Brain microvascular endothelial cell (primary cell): ENCODE measurements at places on chromosomes 6 and 20.

DNA sequence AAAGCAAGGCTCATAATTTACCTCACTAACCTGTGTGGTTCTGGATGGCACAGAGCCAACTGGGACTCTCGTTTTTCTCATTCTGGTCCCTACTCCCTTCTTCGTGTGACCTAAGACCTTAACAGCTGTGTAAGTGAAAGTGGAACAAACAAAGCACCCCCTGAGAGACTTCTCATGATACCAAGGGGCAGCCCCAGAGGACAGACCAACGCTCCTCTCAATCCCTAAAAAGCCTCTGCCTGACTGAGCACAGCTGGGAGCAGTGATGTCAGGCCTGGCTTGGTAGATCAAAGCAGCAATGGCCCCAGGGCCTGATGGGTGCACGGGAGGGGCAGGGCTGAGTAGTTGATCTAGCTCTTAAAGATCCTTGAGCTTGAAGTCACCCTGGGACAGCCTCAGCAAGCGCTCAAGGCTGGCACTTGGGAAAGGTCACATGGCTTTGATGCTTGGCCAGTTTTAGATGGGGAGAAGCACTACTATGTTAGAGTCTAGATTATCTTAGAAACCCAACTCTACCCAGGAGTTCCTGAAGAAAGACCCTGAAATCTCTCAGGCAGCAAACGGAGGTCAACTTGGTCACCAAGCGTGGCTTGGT, 16.2 kb upstream of the TGM2 start:
- DNase-seq: no peak

DNA sequence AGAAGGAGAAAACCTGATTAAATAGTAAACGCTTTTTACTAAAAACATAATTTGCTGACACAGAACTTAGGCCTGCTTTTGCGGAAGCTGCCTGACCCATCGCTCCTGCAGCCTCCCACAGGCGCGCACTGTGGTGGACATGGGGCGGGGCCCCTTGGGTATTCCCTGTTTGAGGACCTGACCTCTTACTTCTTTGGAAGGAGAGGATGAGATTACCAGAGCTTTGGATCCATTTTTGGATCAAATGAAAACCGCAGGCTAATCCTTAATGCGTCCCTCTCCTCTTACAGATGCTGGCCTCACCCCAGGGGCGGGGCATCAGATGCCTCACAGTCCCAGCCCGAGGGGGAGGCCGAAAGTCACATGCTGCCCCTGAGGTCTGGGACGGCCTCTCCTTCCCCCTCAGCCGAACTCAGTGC, 151.0 kb downstream of the SCML4 start:
- no peak for DNase-seq

GRCh38 chr6:149212892-149213801, 104.4 kb upstream of the TAB2 start:
- DNase-seq: no peak

- no peak for DNase-seq
Observed at GRCh38 chr6:57075092-57075491, 14.9 kb upstream of the ZNF451 start.

- DNase-seq: no peak
Observed at GRCh38 chr6:56382416-56382940, 135.1 kb upstream of the COL21A1 start.

- peak; percentile 59 for DNase-seq
Observed at GRCh38 chr6:36350082-36350481, 13.4 kb upstream of the BNIP5 start.

- no peak for DNase-seq
Observed at GRCh38 chr20:58992911-58993310, 11.9 kb downstream of the NELFCD start.

DNA sequence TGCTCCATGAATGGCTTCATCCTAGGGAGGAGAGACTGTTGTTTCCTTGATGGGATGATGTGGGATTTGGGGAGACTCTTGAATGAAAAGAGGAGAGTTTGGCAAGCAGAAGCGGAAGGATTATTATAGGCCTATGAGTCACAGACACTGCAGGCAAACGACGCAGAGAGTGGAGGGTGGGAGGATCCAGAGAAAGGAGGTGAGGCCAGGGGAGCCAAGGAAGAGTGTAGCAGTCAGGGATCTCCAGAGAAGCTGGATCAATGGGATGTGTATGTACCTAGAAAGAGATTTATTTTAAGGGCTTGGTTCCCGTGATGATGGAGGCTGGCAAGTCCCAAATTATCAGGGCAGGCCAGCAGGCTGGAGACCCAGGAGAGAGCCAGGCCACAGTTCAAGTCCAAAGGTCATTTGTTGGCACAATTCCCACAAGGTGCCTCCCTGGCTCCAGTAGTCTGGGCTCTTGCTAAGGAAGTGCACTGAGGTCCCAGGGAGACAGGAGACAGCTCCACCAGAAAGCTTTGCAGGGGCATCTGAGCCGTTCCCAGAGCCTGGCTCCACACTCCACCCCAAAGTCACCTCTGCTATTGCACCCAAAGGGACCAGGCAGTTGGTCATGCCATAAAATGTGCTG, 76.0 kb downstream of the ADTRP start:
- DNase-seq: peak; percentile 60

GRCh38 chr6:113630738-113631535, 226.2 kb upstream of the MARCKS start:
- DNase-seq: peak; percentile 82

GRCh38 chr20:44976698-44977097, 10.4 kb downstream of the STK4 start:
- DNase-seq: no peak

GRCh38 chr6:141152951-141153350, 979.8 kb upstream of the GJE1 start:
- DNase-seq: no peak

DNA sequence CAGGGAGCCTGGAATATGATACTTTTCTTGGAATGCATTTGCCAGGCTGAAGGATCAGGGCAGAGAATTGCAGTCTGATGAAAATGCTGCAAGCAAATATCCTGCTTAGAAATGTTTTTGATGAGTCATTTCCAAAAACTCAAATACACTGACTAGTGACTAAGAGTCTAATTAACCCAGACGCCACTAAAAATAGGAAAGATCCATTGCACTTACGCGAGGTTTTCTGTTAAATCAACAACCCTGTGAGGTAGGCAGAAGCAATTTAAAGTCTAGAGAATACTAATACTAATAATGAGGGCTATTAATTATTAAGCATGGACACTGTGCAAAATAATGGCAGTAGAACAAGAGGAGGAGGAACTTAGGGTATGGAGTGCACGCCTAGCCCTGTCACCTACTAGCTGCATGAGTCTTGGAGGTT, 130.1 kb upstream of the DOK5 start:
- peak; percentile 45 for DNase-seq

DNA sequence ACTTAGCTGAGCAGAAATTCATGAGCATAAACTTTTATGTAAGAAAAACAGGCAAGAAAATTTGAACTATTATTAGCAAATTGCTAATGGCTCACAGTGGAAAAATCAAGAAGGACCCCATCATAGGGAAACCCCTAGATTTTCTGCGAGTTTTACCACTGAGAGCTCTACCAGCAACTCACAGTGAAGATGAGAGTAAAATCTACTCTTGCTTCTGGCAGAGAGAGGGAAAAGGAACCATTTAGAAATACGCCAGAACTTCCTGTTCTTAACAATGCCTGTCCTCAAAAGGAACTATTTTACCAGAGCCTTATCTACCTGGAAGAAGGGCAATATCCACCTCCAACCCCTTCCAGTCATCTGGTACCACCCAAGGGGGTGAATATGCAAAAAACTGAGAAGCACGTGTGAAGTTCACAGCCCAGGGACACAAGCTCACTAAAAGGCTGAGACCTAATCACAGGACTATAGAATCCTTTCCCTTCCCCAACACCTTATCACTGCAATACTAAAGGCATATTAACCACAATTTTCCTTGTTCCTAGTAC, 34.4 kb upstream of the ASF1A start:
- no peak for DNase-seq

DNA sequence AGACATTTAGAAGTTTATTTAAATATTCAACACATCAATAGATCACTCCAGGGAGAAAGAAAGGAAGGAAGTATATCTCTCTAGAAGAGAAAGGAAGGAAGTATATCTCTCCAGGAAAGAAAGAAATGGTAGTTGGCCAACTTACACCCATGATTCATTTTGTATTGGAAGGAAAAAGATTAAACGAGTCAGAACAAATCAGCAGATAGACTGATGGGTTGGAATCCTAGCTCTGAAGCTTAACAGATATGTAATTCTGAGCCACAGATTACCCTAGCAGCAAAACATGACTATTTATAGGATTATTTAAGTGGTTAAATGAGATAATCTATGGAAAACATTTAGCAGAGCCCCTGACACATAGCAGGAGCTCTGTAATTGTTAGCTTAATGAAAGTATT, 27.1 kb downstream of the COL12A1 start:
- DNase-seq: no peak

DNA sequence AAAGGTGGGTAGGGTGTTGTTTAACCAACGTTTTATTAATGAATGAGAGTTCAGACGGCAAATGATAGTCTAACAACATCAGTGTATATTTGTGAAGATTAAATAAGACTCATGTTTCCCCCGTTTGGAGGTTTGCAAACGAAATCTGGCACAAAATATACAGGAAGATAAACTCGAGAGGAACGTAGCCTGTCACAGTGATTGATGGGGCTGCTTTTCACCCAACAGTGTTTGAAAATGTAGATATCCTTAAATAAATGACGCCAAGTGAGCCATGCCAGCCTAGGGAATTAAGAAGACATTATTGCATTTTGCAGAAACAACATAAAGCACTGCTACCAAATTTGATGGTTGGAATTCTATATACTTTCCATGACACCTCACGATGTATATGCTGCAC, 696.5 kb upstream of the FLRT3 start:
- DNase-seq: no peak

- peak; percentile 38 for DNase-seq
Observed at GRCh38 chr6:124795643-124796463, 166.4 kb upstream of the RNF217 start.

GRCh38 chr6:127459231-127459641, at the start of gene KIAA0408:
KIAA0408 (minus strand) TSS chr6:127459389; CDS start chr6:127453981, 5,408 bp downstream.
- DNase-seq: peak; percentile 59

- DNase-seq: no peak
Observed at GRCh38 chr6:134453792-134454510, 136.0 kb upstream of the SGK1 start.

DNA sequence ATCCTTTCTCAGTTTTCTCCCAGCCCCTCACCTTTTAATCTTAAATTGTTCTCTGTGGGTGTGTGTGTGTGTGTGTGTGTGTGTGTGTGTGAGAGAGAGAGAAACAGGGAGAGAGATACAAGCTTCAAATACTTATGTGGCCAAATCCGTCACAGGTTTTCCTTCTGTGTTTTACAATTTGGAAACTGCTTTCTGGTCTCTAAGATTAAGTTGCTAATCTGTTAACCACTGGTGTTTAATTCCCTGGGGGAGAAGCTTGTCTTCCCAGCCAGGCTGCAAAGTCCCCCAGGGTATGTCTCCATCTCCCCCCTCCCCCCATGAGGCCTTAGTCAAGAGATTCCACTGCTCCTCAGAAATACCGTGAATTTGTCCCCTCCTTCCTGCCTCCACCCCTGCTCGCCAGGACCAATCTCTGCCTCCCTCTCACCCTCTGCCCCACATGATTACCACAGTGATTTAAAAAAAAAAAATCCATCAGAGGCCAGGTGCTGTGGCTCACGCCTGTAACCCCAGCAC, 49.0 kb downstream of the RIPOR3 start:
- DNase-seq: no peak

GRCh38 chr6:149995971-149996370, 29.4 kb downstream of the RAET1L start:
- DNase-seq: no peak

GRCh38 chr20:16459019-16459700, 114.1 kb downstream of the KIF16B start:
- DNase-seq: peak; percentile 69

GRCh38 chr6:36717231-36717825, 19.7 kb downstream of the RAB44 start:
- DNase-seq: no peak

DNA sequence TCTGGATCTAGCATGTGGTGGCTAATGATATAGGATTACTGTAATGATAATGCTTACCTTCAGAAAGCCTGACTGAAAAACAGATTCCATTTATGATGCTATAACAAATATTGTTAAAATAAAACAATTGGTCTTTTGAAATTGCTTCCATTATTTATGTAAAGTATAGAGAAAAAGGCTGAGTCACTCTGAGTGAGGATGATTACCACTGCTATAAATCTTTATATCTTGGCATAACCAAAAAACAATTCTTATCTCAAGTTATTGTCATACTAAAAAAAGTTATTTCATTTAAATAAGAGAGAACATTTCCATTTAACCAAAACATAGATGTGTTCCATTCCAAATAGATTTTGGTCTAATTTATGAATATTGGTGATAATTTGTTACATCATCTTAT, 53.0 kb upstream of the DST start:
- DNase-seq: no peak

- no peak for DNase-seq
Observed at GRCh38 chr6:35038076-35038475, 103.1 kb downstream of the TCP11 start.

DNA sequence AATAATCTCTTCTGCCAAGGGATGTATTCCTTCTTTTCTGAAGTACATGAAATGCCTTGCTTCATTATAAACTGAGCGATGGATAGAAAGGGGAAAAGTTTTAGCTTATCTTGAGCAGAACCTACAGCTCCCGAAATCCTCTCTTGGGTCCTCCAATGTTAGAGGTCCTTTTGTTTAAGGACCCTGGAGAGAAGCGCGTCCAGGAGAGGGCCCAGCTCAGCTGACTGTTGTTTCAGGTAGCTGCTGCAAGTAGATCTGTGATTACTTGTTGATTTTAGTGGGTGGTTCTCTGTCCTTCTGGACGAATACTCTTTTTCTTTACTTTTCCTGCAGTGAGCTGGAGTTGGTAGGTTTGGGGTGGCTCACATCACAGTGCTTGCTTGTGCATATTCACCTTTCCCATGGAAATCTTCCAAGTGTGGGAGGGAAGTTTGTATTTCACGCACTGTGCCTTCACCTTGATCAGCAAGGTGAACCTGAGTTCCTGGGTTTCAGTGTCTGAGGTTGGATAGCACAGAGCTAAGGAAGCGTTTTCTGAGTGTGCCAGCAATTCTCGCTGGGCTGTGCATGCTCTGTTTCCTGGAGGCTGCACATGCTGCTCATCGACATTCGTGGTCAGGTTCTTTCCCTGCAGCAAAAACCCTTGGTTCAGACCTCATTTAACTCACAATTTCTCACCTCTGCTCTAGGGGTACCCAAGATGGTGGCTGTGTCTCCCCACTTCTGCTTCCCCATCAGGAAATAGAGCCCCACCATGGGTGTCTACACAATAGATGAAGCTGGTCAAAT, 176.3 kb downstream of the JARID2 start:
- no peak for DNase-seq

- no peak for DNase-seq
Observed at GRCh38 chr6:6152060-6152459, 145.3 kb upstream of the NRN1 start.

- no peak for DNase-seq
Observed at GRCh38 chr6:23890543-23891227, 235.3 kb upstream of the NRSN1 start.

- no peak for DNase-seq
Observed at GRCh38 chr20:52805843-52806242, 166.3 kb upstream of the TSHZ2 start.

DNA sequence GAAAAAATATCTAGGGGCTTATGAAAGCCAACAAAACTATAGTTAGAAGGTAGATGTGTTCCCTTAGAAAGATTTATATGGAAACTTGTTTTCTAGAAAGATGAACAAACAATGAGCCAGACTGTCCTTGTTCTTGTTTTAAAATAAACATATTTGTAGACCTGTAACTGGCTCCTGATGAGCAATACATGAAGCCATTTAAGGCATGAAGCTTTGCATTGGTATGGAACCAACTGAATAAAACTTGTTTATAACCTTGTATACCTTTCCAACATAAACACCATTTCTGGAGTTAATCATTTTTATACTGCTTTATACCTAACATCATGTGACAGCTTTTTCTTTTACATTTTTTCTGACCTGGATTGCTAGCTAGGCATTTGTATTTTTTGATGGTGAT, 247.8 kb downstream of the PRL start:
- no peak for DNase-seq
